ENCODE measurements at places on chromosomes 2 and 18.
A peak's percentile ranks its signal among the peaks of the same experiment; 100 is the strongest.

DNA sequence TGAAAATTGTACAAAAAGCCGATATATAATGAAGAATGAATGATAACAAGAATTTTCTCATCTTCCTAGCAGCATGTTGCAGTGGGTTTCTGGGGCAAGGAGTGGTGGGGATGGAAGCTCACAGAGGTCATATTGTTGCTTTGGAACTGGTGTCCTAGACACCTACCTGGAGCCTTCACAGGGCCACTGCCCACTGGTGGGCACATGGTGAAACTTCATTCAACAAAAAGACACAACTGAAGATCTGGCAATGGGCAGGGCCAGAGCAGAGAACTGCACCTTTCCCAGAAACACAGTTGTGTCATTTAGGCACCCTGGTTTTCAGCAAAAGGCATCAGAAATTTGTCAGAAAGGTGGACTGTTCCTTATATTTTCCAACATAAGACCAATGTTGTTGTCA, 115.3 kb downstream of the FHOD3 start:
- peak; percentile 33 for DNase-seq

DNA sequence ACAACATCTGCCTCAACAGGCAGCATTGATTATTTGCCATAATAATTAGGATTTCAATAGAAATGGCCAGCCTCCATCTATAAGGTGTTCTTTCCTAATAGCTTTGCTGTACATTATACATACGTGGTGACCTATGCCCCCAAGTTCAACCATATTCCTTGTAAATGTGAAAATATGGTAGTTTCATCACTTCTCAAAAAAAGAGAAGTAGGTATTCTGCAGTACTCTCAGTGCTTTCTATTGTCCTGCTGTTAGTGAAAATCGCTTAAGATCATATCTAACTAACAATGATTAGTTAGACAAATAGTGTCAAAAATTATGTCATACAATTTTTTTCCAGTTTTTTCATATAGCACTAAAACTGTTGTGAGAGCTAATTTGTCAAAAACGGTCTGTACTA, 79.6 kb downstream of the SLC4A10 start:
- DNase-seq, result no peak

- DNase-seq, result no peak
These were observed 415.2 kb upstream of the TNP1 start for GRCh38 chr2:217275091-217275490.

- DNase-seq, result no peak
These were observed 84.4 kb upstream of the SIX2 start for GRCh38 chr2:45093663-45094062.

DNA sequence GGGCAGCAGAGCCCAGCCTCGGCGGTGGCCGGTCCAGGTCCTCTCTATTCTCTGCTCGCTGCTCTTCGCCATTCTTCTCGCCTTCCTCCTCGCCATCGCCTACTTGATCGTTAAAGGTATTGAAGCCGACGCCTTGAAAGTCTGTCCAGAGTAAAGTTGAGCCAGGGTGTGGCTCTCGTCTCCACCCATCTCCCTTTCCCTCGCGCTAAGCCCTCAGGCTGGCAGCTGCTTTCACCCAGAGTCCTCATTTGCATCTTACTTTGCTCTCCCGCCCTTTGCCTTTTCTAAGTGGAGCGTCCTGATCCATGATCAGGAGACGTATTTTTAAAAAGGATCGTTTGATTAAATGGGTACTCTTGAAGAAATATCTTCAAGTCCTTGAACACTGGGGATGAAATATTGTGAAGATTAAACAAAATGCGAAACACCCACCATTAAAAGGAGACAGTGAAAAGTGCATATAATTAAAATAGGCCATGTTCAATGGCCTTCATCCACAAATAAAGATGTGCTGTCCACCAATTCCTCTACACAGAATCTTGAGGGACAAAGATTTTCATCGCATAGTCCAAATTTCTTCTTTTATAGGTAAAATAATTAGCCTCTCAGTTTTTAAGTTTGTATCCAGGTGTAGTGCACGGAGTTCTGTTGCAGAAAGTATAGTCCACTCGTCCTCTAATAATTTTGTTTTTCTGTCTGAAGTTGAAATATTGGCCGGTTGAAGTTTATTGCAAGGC, 657 bp downstream of the ARL6IP6 start:
- peak; percentile 74 for DNase-seq

DNA sequence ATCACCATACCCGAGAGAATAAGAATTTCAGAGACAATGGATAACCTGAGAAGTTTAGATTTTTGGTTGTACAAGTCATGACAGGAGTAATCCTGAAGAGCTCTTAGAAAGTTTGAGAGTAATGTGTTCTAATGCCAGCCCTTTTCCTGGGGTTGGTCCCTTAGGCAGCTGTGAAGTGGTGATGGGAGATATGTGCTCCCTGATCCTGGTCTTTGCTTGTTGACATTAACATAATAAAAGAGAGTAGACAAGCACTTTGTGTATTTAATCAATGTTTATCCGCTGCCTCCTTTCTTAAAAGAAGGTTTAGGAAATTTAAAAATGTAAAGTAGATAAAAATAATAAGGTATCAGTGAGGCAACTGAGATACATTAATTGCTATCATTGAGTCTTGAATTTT, 13.8 kb upstream of the DSC3 start:
- DNase-seq, result no peak

DNA sequence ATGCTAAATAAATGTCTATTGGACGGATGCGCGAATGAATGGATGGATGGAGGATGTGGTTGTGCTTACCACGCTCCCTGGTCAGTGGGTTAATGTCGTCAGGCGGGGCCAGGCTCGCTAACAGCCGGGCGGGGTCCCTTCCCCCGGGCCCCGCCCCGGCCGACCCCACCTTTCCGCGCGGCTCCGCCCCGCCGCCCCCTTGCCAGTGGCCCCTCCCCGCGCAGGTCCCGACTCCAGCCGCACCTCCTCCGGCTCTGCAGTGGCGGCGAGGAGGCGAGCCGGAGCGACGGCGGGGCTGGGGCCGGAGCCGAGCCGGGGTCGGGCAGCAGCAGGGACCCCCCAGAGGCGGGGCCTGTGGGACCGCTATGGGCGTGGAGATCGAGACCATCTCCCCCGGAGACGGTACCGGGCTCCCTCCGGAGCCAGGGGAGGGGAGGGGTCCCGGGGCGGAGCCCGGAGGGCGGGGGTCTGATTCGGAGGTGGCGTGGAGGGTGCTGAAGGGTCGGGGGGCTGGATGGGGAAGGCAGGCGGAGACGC, at the start of gene FKBP1B:
TSS of gene FKBP1B (plus strand) at position 257 of the 537 bp plus-strand sequence. CDS start at position 366, 109 bp downstream.
- no peak for DNase-seq

DNA sequence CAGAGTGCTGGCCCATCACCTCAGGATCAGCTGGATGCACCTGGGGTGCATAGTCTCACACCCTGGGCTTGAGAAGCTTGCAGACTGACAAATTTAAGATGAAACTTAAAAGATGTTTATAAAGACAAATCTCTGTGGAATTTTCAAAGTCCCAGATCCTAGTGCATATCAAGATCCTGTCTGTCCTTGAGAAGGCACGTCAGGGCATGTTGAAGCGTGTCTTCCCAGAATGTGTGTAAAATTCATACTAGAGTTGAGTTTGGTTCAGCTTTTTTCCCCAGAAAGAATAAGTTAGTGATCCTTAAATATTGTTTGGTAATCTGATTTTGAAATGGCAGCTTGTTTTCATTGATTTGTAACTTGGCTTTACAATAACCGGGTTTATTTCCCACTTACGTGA, 27.5 kb downstream of the INSIG2 start:
- no peak for DNase-seq

- no peak for DNase-seq
These were observed 8.0 kb downstream of the TNS1 start for GRCh38 chr2:217994776-217995274.

GRCh38 chr18:66616523-66616983, 12.7 kb upstream of the CDH19 start:
- DNase-seq, result peak; percentile 24

- DNase-seq, result no peak
These were observed 270.7 kb upstream of the NRP2 start for GRCh38 chr2:205411558-205411957.

- DNase-seq, result no peak
These were observed 37.7 kb downstream of the SPC25 start for GRCh38 chr2:168852481-168852880.

DNA sequence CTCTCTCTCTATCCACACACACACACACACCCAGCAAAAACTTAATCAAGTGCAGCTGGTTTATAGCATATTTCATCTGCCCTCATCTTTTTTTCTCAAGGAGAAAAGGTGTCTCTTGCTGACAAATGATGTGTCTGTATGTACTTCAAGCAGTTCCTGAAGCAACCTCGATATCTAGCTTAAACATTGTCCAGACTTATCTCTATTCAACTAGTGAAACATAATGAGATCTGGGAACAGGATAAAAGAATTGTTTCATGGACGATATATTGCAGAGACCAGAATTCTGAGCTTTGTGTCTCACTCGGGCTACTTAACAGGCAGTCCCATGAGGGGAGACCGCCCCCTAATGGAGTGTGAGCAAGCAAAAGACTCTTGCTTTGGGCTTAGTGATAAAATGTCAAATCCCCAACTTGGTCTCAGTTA, 929.2 kb upstream of the SOX11 start:
- no peak for DNase-seq

- DNase-seq, result no peak
These were observed 5.9 kb upstream of the ANKRD39 start for GRCh38 chr2:96863575-96864342.

DNA sequence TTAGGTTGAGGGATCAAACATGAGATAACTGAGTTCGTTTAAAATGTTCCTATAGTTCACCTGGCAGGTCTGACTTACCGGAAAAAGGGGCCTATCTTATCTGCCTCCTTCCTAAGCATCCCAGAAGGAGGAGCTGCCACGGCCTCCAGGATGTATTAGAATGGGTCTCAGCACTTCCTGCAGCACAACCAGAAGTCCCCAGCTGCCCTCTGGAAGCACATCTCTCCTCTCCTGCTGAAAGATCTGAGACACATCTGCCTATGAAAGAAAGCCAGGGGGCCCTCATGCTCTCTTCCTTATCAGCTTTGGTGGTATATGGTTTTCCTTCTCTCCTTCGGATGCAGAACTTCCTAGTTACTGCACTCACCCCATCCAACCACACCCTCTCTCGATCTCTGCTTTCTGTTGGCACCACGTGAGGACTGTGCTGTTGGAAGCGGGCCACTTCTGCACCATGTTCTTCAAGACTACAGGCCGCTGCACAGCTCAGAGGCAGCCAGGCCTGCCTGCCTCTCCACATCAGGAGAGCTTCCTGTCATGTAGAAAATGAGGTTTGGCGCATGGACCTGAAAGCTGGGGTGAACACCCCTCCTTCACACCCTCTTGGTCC, 6.5 kb downstream of the IGFBP5 start:
- no peak for DNase-seq

- DNase-seq, result no peak
These were observed 148.6 kb downstream of the COPS8 start for GRCh38 chr2:237234268-237234667.

- peak; percentile 10 for DNase-seq
These were observed 65.9 kb upstream of the CYTIP start for GRCh38 chr2:157509744-157510143.

GRCh38 chr18:3982541-3982940, 472.6 kb downstream of the DLGAP1 start:
- no peak for DNase-seq

DNA sequence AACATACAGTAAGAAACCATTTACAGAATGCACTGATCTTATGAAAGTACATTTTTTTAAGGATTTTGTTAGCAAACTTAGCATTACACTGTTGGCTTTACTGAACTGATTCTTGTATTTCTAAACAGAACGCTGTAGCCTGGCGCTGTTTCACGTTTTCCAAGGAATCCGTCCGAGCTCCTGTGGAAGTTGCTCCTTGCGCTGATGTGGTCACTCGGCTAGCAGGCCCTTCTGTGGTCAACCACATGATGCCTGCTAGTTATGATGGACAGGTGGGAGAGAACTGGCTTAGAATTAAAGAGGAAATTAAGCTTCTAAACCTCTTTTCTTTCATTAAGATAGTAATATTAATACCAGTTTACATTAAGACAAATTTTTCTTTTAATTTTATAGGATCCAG, 76.8 kb downstream of the CEP192 start:
- DNase-seq, result no peak

GRCh38 chr2:101558740-101559525, 84.0 kb upstream of the RFX8 start:
- no peak for DNase-seq

DNA sequence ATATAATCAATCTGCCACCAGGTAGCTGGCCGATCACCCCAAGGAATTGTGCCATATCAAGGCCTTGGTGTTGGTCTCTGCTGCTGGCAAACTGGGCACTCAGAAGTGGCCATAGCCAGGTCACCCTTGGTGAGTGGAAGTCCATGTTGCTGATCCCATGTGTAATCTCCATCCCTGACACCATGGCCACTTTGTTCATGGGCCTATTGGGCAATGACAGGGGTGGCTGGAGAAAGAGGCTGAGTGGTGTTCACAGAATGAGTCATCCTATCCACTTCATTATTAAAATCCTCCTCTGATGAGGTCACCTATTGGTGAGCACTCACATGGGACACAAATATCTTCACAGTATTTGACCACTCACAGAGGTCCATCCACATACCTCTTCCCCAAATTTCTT, 26.7 kb upstream of the CD226 start:
- no peak for DNase-seq

DNA sequence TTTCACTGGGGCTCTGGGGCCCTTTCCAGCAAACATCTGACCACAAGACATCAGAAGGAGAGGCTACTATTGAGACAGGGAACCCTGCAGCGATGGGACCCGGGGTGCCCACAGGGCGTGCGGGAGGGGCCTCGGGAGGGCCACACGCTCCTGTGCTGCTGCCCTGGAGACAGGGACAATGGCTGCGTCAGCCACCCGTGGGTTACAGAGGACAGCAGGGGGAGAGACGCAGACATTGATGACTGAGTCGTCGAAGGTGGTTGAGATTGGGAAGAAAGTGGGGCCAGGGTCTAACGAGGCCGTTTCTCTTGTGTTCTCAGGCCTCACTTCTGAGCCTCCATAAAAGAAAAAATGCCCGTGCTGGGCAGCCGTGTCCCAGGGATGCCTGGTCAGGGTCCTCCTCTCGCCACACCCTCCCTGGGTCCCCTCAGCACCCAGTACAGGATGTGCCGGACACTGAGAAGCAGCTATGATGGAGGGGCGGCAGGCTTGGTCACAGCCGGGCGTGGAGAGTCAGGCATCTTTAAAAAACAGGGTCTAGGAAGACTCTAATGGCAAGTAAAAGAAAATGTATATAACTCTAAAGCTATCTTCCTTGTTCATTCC, 73.9 kb downstream of the NDUFA10 start:
- no peak for DNase-seq

DNA sequence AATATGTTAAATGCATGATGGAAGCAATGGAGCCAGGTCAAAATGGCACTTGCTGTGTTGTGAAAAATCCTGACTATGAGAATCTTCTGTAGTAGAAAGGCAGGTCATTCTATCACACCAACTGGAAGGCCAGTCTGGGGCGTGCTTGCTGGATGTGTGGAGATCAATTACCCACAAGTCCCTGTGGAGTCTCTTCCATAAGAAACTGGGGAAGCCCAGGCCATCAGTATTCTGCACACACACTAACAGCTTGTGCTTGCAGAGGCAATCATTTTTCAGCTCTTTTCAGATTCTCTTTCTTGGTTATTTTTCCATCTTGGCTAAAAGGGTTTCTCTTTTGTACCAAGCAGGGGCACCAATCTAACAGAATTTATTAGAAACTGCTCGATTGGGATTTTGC, 190.8 kb downstream of the SLC8A1 start:
- no peak for DNase-seq
